ENCODE measurements at places on chromosomes 4 and X. TPM values are rescaled to one million over a fixed set of nuclear protein-coding genes. Genes with fewer than 3 reads are reported as not detected.

Gene TEX13D
- total RNA-seq = not detected

- H3K36me3 ChIP-seq = no peaks in the 10 kb centered on the region
- peaks cover 11% of the 10 kb centered on the region for H3K27me3 ChIP-seq
- no peak overlapping the region for H3K4me3 ChIP-seq
- no peak for DNase-seq
Observed at GRCh38 chrX:68723491-68724155, 76.2 kb downstream of the STARD8 start.

Gene SUPT20HL1
- not detected for total RNA-seq

DNA sequence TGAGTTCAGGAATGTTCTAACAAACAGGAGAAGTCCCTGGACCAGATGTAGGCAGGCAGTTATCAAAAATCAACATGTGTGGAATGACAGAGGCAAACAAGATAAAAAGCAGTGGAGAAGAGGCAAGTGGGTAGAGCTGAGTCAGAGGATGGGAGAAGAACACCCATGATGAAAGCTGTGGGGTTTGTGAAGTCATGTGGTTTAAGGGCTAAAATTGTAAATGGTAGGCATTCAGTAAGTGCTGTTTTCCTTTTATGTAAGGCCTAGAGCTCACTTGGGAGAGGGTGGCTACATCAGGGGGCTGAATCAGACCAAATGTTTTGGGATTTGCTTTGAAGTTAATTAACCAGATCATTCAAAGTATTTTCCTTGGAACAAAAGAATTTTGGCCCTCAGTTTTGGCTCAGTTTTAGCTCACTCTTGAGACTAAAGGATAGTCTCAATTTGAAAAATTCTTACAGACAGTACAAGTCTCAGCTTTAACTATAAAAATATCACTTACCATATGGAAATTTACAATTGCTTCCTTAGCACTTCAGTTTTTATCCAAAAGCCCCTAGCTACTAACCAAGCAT lies 114.5 kb upstream of the PCDH7 start:
- no peaks in the 10 kb centered on the region for H3K4me1 ChIP-seq
- H3K4me3 ChIP-seq = no peak overlapping the region
- H3K27me3 ChIP-seq = no peaks in the 10 kb centered on the region

Gene UNC5C
- under 0.01 TPM for total RNA-seq

Gene RTL5
- 0.90 TPM for total RNA-seq

DNA sequence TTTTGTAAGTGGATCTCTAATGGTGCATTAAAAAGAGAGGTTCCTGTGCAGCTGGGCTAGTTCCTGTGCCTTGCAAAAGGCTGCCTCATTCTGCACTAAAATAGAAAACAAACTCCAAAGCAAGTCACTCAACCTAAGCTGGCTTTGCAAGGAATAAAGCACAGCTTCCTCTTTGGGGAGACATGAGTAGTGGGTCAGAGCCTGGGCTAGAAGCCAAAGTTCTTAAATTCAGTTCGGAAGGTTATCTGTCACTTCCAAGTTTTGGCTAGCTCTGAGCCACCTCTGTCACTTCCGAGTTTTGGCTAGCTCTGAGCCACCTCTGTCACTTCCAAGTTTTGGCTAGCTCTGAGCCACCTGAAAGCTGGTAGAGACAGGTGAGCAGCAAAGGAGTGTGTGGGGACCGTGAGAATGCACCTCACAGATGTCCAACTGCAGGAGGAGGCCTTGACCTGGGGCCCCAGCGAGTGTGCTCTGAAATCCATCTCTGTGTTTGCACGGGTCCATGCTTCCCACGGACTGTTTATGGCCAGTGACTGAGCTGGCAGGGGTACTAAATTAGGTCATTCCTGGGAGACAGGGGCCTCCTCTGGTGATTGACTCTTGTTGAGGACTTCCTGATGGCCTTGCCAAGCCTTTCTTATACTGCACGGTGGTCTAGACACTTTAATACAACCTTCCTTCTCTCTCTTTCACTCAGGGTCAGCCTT lies 36.4 kb upstream of the MAMLD1 start:
- peaks cover 10% of the 10 kb centered on the region for H3K4me1 ChIP-seq
- H3K27me3 ChIP-seq = no peaks in the 10 kb centered on the region
- H3K27ac ChIP-seq = no peak overlapping the region
- no peak overlapping the region for H3K4me3 ChIP-seq

- H3K36me3 ChIP-seq = no peaks in the 10 kb centered on the region
- H3K27me3 ChIP-seq = no peaks in the 10 kb centered on the region
- H3K4me3 ChIP-seq = no peak overlapping the region
- H3K27ac ChIP-seq = no peak overlapping the region
Observed at GRCh38 chr4:74440356-74440755, 4.6 kb upstream of the AREG start.

GRCh38 chr4:22045051-22045630 lies 96.6 kb upstream of the KCNIP4 start:
- no peaks in the 10 kb centered on the region for H3K27me3 ChIP-seq
- no peaks in the 10 kb centered on the region for H3K36me3 ChIP-seq
- H3K27ac ChIP-seq = no peak overlapping the region
- no peaks in the 10 kb centered on the region for H3K4me1 ChIP-seq
- no peak for DNase-seq
- H3K4me3 ChIP-seq = no peak overlapping the region

GRCh38 chr4:151133311-151133710 lies 33.9 kb downstream of the RPS3A start:
- peaks cover 7% of the 10 kb centered on the region for H3K36me3 ChIP-seq
- no peaks in the 10 kb centered on the region for H3K27me3 ChIP-seq
- H3K27ac ChIP-seq = no peak overlapping the region
- H3K4me1 ChIP-seq = peaks cover 3% of the 10 kb centered on the region
- no peak overlapping the region for H3K4me3 ChIP-seq

DNA sequence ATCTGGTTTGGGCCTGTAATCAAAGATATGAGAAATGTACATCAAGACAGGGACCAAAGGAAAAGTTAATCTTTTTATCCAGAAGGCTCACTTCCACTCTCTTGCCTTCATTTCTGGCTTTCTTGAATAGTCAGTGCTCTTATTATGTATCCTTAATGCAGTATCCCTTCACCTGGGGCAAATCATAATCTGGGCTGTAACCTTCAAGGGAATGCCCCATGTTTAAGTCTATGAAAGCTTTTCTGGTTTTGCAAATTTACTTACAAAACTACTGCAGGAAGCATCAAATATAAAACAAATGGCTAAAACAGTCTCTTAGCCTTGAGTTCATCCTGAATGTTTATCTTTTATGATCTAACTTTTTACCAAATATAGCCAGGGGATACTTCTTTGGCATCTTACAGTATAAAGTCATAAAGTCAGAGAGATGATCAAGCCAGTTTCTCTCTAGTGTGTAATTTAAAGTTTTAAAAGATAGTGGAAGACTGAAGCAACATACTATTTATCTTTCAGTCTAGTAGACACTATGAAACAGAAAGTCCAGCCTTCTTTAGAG lies 1214.8 kb downstream of the STIM2 start:
- no peaks in the 10 kb centered on the region for H3K4me1 ChIP-seq
- no peak overlapping the region for H3K27ac ChIP-seq
- peak; percentile 29 for DNase-seq
- H3K36me3 ChIP-seq = no peaks in the 10 kb centered on the region

Gene KLF8
- total RNA-seq = not detected

Gene EGFL6
- total RNA-seq = not detected

DNA sequence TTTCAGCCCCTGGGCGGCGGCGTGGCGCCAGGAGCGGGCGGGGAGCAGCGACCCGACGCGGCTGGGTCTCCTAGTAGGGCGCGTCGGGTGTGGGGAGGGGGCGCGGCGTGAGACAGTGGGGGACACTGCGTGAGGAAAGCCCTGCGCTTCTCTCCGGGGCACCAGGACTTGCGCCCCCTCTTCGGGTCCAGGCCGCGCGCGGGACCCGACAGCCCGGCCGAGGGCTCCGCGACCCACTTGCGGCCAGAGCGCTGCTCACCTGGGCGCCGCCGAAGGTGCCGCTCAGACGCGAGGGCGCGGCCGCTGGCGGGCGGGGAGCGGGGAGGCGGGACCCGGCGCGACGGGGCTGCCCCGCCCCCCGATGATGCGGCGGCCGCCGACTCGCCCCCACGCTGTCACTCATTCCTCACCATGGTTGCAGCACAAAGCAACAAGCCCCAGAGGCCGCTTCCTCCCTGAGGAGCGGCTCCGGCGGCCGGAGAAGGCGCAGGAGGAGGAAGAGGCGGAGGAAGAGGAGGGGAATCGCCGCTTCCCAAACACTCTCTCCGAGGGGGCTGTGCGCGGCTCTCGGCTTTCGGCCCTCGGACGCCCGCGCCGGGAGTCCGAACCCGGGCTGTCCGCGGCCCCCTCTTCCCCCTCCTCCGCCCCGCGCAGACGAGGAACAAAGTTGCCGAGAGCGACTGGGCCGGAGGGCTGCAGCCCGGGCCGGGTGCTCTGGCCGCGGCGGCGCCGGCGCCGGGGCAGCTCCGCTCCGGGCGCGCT lies at the start of gene RAPGEF2:
TSS of gene RAPGEF2 (plus strand) at position 458 of the 762 bp plus-strand sequence. CDS start 1,084 bp downstream, outside the sequence.
- peak within 1 kb of the TSS; percentile 88 for H3K4me3 ChIP-seq
- H3K4me1 ChIP-seq = peaks cover 2% of the 10 kb centered on the region
- H3K36me3 ChIP-seq = no peaks in the 10 kb centered on the region
- H3K27me3 ChIP-seq = peaks cover 14% of the 10 kb centered on the region

Gene TMPRSS11D
- total RNA-seq = not detected

DNA sequence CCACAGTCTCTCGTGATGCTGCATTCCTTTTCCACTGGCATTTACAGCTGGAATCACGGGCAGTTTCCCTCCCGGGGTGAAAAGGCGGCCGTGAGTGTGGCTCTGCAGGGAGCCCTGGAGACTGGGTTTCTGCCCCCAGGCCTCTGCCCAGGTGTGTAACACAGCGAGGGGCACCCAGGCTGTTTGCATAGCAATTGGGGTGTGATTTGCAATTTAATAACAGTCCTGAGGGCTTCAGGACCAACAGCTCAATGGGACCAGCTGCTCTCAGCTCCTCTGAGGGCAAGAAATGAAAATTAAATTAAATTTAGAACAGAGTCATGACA lies 99.0 kb upstream of the SHOX start:
- H3K36me3 ChIP-seq = no peaks in the 10 kb centered on the region
- no peaks in the 10 kb centered on the region for H3K4me1 ChIP-seq
- no peaks in the 10 kb centered on the region for H3K27me3 ChIP-seq
- no peak overlapping the region for H3K4me3 ChIP-seq

Gene RBMXL3
- total RNA-seq = not detected

Gene SPIN4
- total RNA-seq = 3.6 TPM

DNA sequence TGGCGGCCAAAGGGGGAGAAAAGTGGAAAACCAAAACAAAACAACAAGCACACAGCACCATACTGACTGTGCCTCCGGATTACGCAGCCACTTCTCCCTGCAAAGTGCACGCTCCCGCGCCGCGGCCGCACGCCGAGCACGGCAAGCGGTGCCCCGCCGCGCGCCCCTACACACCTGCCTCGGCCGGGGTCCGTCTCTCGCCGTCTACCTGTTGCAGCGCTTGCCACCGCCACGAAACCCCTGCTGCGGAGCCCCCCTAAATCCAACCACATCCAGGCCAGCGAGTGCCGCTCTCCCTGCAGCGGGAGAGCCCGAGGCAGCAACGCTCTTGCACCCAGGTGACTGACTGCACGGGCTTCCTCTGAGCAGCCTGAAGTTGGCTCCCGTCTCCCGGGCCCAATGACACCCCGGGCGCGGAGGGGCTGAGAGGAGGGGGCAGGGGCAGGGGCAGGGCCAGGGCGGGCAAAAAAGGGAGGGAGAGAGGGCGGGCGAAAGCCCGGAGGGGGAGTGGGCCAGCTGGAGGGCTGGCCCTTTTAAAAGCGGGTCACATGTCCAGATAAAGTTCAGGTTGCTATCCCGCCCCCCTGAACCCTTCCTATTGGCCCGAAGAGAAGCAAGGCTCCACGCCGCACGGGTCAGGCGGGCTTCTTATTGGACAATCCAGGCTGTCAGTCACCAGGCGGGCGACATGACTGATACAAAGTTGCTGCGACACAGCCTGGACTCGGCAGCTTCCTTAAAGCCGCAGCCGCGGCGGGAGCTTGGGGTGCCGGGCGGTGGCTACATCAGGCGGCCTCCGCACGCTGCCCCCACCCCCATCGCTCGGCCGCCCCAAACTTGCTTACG lies at the start of gene NR3C2:
TSS of gene NR3C2 (minus strand) at position 429 of the 846 bp plus-strand sequence.
- no peaks in the 10 kb centered on the region for H3K4me1 ChIP-seq
- peak; percentile 96 for DNase-seq
- H3K27me3 ChIP-seq = peaks cover 36% of the 10 kb centered on the region
- H3K27ac ChIP-seq = no peak within 1 kb of the TSS
- H3K4me3 ChIP-seq = peak within 1 kb of the TSS; percentile 66

Gene RAI2
- total RNA-seq = not detected

DNA sequence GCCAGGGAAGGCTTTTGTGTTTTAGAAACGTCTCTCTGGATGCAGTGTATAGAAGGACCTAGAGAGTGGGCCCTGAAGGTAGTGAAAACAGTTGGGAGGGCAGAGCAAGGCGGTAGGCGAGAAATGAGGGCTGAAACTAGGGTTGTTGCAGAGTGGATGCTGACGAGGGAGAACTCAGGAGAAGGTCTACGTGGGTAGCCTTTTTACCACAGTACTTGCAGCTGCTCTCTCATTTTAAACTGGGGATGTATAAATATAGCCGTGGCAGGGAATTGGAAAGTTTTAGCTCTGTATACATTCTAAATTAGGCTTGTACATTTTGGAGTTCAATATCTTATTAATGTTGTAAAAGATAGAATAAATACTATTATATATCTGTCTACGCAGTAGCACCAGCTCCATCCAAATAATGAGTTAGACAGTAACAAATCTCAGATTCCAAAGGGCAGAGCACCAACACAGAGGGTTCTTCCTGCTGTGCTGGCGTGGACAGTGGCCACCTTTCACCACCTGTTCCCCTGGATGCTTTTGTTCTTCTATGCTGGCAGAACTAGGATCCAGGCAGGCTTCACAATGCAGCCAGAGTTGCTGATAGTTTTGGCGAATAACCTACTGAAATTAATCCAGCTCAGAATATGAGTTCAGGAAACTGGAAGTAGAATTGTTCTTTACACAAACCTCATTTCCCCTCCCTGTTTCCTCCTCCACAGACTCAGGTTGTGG lies 31.7 kb downstream of the CCNG2 start:
- no peaks in the 10 kb centered on the region for H3K4me1 ChIP-seq
- H3K4me3 ChIP-seq = no peak overlapping the region
- no peaks in the 10 kb centered on the region for H3K36me3 ChIP-seq
- no peak for DNase-seq
- no peak overlapping the region for H3K27ac ChIP-seq

- H3K27me3 ChIP-seq = peaks cover 32% of the 10 kb centered on the region
- H3K4me3 ChIP-seq = no peak overlapping the region
- H3K27ac ChIP-seq = no peak overlapping the region
- no peaks in the 10 kb centered on the region for H3K4me1 ChIP-seq
- no peak for DNase-seq
Observed at GRCh38 chrX:69051901-69052300, 113.4 kb downstream of the PJA1 start.

DNA sequence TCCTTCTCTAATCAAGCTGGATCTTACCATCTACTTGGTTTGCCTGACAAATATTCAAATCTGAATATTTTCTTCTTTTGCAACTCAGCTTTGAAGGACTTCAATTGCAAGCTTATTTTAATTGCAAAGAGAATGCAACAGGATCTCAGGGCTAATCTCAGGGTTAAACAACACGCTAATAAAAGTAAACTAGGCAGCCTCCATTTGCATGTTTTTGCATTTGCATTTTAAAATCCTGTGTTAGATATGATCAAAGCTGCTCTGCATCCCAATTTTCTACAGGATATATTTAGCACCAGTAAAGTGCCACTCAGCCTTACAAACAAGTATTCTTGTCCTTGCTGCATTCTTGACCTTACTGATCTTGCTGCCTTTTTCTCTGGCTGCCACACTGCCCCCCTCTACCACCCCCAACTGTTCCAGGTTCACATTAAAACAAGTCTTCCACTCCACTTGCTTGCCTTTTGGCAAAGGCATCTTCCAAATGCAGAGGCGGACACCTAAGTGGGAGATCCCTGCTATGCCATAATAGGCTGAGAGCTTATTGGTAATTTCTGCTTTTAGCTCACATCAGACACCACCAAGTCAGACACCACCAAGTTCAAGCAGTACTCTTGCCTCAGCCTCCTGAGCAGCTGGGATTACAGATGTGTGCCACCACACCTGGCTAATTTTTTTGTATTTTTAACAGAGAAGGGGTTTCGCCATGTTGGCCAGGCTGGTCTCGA lies 48.1 kb downstream of the GPRIN3 start:
- no peak for DNase-seq
- no peak overlapping the region for H3K4me3 ChIP-seq
- no peak overlapping the region for H3K27ac ChIP-seq

Gene CENPVL1
- total RNA-seq = not detected
